ENCODE measurements at places on chromosomes 1 and 21.

GRCh38 chr1:59410457-59410856 is 113.6 kb downstream of the FGGY start:
- DNase-seq = no peak

- no peak for DNase-seq
Observed at GRCh38 chr21:40160911-40161310, 293.7 kb downstream of the PCP4 start.

- no peak for DNase-seq
Observed at GRCh38 chr1:243287123-243287460, 31.3 kb downstream of the SDCCAG8 start.

GRCh38 chr1:189510827-189511226 is 966.8 kb downstream of the BRINP3 start:
- DNase-seq = no peak

DNA sequence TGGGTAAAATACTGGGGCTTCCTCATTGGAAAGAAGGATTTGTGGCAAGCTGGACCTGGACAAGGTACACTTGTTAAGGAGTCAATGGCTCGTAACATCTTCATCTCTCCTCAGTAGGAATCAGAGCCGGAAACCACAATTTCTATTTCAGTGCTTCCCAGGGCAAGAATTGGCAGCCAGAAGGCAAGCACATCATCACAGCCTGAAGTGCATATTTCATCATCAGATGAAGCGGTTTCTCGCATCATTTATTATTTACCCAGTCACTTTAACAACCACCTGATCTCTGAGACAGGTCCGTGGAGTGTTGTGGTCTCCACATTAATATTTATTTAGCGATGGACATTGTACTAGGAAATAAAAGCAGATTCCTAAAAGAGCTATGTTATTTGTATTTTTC is 55.0 kb downstream of the KCNJ15 start:
- DNase-seq = no peak

GRCh38 chr1:243364866-243365265 is 109.0 kb downstream of the SDCCAG8 start:
- no peak for DNase-seq

GRCh38 chr1:89578151-89578550 is 53.5 kb downstream of the LRRC8B start:
- DNase-seq = no peak

DNA sequence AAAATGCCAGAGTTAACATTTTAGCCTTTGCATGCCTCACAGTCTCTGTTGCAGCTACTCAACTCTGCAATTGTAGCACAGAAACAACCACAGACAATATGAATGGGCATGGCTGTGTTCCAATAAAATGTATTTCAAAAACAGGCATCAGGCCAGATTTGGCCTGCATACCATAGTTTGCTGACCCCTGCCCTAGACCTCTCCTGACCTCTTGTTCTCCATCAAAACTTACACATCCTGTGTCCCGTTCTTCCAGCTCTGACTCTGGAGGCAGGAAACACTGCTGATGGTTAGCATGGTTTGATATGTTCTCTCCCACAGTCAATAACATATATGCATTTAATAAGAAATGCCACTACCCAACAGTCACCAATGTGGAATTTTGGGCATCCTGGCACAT is 138.6 kb downstream of the LMX1A start:
- DNase-seq = no peak

DNA sequence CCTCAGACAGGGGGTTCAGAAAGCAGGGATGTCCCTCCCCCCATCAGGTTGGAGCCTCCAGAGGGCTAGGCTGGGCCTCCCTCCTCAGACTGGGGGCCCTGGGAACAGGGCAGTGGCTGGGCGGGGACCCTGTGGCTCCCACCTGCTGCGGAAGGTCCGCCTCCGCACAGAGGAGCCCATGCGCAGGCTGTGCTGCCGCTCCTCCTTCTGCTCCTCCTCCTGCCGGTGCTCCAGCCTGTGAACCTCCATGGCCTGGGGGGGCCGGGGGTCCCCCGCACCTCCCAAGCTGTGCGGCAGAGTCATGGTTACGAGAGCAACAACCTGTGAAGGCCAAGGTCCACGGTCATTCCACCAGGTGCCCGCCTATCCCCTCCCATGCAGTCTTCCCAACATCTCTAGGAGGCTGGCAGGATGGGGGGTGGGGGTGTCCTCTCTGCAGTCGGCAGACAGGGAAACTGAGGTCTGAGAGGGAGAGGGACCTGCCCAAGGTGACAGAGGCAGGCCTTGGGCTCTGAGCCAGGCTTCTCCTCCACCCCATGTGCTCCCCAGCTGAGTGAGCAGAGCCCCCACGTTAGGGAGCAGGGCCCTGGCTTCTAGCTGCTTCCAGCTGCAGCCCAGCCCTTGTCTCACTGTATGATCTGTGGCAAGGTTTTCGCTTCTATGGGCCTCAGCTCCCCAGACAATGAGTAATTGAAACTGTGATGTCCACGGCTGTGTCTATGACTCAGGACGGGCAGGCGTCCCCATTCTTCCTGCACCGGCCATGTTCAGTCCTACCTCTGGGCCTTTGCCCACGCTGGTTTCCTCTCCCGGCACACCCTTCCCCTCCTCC is 3.4 kb downstream of the MYOM3 start:
- DNase-seq = no peak

GRCh38 chr1:201344206-201345080 is 33.0 kb downstream of the TNNT2 start:
- DNase-seq = no peak

GRCh38 chr1:180040034-180040433 is 85.4 kb downstream of the CEP350 start:
- DNase-seq = no peak

DNA sequence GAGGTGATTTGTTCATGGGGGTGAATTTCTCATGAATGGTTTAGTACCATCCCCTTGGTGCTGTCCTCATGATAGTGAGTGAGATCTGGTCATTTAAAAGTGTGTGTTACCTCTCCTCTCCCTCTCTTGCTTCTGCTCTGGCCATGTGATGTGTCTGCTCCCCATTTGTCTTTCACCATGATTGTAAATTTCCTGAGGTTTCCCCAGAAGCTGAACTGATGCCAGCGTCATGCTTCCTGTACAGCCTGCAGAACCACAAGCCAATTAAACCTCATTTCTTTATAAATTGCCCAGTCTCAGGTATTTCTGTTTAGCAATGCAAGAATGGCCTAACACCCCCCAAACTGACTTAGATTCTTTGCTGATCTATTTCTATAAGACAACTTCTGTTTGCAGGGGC is 249.4 kb upstream of the B3GALT2 start:
- DNase-seq = no peak

GRCh38 chr1:17419626-17420328 is 19.7 kb downstream of the RCC2 start:
- DNase-seq = peak; percentile 22

- DNase-seq = no peak
Observed at GRCh38 chr1:43511394-43511793, 19.3 kb upstream of the PTPRF start.

- DNase-seq = no peak
Observed at GRCh38 chr1:6027591-6027990, 18.1 kb upstream of the KCNAB2 start.

- no peak for DNase-seq
Observed at GRCh38 chr1:93969371-93969770, 60.1 kb upstream of the GCLM start.

- DNase-seq = no peak
Observed at GRCh38 chr1:162405800-162406199, 6.1 kb downstream of the SH2D1B start.

- no peak for DNase-seq
Observed at GRCh38 chr1:7703321-7704213, 67.5 kb upstream of the VAMP3 start.

DNA sequence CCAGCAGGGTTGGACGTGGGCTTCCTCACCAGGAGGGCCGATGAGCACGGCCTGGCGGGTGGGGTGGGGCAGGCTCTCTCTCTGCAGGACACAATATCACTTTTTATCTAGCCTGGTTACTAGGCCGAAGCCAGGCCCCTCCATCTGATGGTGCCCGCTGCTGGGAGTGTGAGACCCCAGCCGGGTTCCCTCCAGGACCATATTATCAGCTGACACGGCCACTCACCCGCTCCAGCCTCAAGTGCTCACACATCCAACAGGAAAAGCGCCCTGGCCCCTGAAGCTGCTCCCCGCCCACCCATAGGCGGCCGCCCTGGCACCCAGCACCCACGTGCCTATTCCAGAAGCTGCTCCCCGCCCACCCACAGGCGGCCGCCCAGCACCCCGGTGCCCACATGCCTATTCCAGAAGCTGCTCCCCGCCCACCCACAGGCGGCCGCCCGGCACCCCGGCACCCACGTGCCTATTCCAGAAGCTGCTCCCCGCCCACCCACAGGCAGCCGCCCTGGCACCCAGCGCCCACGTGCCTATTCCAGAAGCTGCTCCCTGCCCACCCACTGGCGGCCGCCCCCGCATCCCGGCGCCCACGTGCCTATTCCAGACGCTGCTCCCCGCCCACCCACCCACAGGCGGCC is 5.0 kb downstream of the SLC19A1 start:
- no peak for DNase-seq

- no peak for DNase-seq
Observed at GRCh38 chr1:56424744-56425493, 154.4 kb downstream of the PLPP3 start.

DNA sequence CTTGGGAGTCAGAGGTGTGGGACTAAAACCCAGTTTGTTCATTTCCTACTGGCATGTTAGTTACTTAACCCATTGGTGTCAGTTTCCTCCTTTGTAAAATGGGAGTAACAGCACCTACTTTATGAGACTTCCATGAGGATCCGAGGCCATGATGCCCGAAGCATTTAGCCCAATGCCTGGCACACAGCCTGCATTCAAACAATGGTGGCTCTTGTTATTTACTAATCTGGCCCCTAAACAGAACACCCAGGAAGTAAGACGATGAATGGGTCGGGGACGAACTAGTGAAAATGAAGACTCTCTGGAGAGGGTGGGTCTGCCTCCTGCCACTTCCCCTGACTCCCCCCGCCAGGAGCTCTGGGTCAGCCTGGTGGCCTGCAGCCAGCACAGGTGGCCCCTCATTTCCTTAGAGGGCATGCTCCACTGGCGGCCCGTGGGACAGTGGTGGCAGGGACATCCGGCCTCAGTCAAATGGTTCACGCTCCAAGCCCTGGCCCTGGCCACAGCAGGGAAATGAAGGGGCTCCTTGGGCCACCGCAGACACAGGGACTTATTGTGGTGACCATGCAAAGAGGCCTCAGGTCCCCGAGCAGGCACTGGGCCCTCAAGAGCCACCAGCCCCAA is 9.5 kb upstream of the TAS1R2 start:
- no peak for DNase-seq

GRCh38 chr1:54051933-54052430 is 1.0 kb downstream of the TMEM59 start:
- DNase-seq = no peak

GRCh38 chr21:42149656-42150473 is 69.1 kb upstream of the ABCG1 start:
- DNase-seq = no peak

DNA sequence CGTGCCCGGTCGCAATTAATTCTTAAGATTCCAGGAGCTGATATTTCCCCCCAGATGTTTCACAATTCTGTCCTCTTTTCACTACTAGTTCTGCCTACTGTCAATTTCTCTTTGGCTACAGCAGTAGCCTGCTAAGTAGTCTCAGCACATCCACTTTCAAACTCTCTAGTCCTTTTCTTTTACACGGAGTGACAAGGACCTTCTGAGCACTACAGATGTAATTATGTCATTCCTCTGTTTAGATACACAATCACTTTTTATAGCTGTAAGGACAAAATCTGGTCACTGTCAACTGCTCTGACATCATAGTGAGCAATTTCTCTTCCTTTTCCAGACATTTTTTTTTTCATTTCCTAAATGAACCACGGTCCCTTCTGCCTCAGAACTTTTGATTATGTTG is 421.7 kb upstream of the CHRM3 start:
- DNase-seq = no peak

DNA sequence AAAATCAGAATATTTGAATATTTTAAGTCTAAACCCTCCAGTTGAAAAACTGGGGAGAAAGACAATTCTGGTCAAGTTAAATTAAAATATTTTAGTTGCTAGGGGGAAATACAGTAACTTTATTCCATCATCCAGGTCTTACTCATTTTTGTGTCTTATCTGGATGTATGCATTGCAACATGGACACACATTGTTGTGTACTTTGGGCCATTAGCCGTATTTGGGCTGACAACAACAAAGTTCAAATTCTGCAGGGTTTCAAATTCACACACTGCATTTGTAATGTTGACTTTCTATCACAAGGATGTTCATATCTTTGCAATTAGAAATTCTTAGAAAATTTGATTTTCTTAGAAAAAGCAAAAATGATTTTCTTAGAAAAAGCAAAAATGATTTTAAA is 249.3 kb downstream of the BACH1 start:
- no peak for DNase-seq

DNA sequence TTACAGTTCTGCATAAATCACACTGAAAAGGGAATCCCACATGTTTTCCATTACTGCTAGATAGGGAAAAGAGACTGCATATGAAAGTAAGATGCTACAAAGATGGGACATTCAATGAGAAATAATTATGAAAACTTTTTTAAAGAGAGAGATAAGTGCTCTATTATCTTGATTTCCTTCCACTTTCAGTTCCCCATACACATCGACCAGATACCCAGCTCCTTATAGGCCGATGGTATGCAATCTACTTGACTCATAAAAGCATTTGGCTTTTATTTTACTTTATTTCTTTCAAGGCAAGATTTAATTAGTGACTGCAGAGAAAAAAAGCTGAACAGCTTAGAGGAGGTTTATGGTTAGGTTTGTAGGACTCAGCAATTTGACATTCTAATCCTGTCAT is 13.1 kb downstream of the BRINP2 start:
- no peak for DNase-seq

DNA sequence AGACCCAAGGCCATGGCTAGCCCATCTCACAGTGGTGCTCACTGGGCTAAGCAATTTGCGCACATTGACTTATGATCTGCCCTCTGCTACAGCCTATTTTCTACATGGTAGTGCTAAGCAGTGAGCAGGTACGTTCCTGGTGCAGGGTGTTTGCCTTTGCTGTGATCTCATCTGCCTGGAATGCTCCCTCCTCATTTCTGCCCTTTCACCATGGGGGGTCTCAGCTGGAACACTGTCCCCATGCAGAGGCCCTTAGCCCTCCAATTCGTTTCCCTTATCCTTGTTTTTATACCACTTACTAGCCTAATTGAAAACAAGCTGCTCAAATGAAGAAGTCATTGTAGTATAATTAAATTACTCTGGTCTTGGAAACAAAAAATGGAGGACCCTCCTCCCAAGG is 2.0 kb upstream of the B3GALT5 start:
- DNase-seq = no peak
